ENCODE measurements at places on chromosomes 2 and 18. TPM values are rescaled to one million over a fixed set of nuclear protein-coding genes. Genes with fewer than 3 reads are reported as not detected.

Gene ALLC
- not detected for total RNA-seq

Gene GPBAR1
- total RNA-seq, result 0.07 TPM

Gene CCL20
- 1.1 TPM for total RNA-seq

Gene GREB1
- total RNA-seq, result 0.07 TPM

Gene RAB17
- 1.6 TPM for total RNA-seq

Gene CARF
- total RNA-seq, result 2.4 TPM

Gene REG3G
- not detected for total RNA-seq

Gene FEV
- not detected for total RNA-seq

Gene ICOS
- total RNA-seq, result not detected

Gene IL18RAP
- not detected for total RNA-seq

Gene GPR45
- not detected for total RNA-seq

Gene SLC19A3
- total RNA-seq, result 0.07 TPM

Gene SLC35F5
- 85.6 TPM for total RNA-seq

Gene TGIF1
- total RNA-seq, result 119 TPM

Gene ASAP2
- total RNA-seq, result 44.0 TPM

Gene CCDC121
- total RNA-seq, result 1.7 TPM

Gene TMEM247
- total RNA-seq, result not detected

Gene RNF181
- 248 TPM for total RNA-seq

Gene NT5DC4
- not detected for total RNA-seq

Gene TSHZ1
- total RNA-seq, result 3.7 TPM

Gene L3MBTL4
- 0.04 TPM for total RNA-seq

Gene AFF3
- under 0.01 TPM for total RNA-seq

Gene LOXHD1
- not detected for total RNA-seq

Gene GPAT2
- total RNA-seq, result 6.3 TPM

Gene GAL3ST2
- not detected for total RNA-seq

Gene VWA3B
- total RNA-seq, result not detected

Gene MARCHF4
- 3.6 TPM for total RNA-seq
